Esophagus squamous epithelium (tissue), 5 donors: ENCODE measurements at places on chromosomes 2 and 18. TPM values are rescaled to one million over a fixed set of nuclear protein-coding genes. Genes with fewer than 3 reads are reported as not detected.

PSMD14 gene
- 86.9 TPM for total RNA-seq

DNA sequence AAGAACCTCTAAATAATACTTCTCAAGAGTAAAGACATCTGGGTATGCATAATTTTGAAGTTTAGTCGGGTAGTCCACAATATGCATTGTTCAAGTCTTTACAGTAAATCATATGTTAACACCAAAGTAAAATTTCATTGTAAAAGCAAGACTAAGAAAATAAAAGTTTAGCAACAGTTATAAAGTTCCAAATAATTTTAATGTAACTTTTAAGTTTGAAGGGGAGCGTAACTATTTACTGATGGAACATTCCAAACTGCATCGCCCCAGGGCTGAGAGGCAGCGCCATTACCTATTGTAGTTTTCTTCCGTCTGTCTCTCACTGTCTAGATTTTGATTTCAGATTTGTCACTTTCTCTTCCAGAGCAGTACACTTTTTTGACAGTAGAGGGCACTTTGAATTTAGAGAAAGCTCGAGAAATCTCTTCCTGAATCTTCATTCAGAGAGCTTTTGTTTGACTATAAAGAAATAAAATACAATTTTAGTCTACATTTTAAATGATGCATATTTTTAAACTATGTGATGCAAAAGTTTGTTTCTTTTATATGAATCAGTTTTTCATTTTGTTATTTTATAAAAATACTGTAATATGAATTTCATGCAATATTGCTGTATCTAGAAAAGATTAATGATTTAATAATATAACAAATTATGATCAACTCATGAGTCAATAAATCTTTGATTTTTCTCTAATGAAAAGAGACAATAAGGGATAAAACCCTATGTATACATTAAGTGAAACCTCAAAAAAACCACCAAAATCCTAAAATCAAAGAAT, 389.8 kb downstream of the FIGN start:
- DNase-seq: no peak

RAX gene
- not detected for total RNA-seq

DNA sequence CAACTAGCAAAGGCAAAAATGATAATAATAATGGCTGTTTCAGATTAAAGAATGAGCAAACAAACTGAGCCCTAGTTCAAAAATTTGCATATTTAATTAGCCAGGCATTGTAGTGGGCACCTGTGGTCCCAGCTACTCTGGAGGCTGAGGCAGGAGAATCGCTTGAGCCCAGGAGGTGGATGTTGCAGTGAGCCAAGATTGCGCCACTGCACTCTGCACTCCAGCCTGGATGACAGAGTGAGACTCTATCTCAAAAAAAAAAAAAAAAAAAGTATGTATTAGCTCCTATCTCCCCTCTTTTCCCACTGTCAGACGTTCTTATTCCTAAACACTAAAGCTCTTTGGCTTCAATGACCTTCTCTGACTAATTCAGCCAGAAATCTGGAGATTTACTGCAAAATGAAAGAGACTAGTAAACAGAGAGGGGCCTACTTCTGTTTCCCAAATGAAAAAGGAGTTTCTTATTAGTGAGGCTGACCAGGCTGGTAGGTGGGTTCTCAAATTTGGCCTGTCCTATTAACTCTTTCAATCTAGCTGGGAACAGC, 3.9 kb upstream of the SRBD1 start:
- no peak for DNase-seq

C2orf15 gene
- total RNA-seq: 0.76 TPM

DNA sequence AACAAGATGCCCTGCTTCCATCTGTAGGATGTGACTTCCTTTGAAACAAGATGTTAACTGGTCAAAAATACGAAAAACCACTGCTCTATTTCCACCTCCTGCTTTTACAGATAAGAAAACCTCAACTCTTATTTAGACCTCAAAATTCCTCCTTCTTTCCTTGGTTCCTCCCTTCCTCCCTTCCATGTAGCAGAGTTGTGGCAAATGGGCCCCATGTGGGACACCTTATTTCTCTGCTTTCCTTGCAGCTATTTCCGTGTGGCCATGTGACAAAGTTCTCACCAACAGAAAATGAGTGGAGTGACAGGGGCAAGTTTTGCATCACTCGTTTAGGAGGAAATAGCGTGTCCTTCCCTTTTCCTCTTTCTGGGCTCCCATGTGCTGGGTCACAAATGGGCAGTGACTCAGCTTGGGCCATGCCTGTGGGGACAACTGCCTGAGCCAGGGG, 69.4 kb upstream of the SMAD2 start:
- DNase-seq: no peak

DNA sequence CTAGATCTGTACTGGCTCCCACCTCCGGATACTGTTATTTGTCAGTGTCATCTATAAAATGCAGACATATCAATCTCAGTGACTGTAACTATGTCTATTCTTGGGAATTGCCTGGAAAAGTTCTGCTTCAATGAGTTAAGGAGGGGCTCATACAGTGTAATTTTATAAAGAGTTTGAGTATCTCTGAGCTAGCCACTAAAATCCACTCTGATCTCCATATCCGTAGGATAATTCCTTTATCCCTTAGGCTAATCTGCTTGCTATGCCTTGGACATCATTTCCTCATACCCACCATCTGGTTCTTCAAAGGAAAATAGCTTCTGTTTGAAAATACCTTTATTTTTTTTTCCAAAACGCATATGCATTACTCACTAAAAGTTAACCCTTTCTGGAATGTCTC, 863.2 kb downstream of the SUCLG1 start:
- DNase-seq: no peak

LDLRAD4 gene
- 12.4 TPM for total RNA-seq

- no peak for DNase-seq
These were observed 100.0 kb downstream of the BAZ2B start for GRCh38 chr2:159516241-159516758.

- DNase-seq: no peak
These were observed 226.2 kb downstream of the CDH2 start for GRCh38 chr18:27950648-27951228.

OTOF gene
- not detected for total RNA-seq

GRCh38 chr2:27245626-27246025, 17.2 kb downstream of the SLC30A3 start:
- DNase-seq: no peak

DNA sequence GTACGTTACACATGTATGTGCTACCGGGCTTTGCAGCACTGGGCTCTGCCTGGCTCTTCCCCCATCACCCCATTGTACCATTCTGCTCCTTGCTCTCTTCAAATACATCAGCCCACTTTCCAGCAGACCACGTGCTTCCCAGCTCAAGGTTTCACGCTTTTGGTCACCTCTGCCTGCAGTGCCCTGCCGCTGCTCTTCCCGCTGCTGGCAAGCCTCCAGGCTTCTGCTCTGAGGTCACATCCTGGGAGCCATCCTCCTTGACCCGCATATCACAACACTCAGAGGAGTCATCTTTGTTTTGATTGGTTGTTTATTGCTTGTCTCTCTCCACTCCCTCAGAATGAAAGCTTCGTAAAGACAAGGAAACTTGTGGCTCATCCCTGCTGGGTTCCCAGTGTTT, 34.1 kb downstream of the KIF5C start:
- no peak for DNase-seq

DNA sequence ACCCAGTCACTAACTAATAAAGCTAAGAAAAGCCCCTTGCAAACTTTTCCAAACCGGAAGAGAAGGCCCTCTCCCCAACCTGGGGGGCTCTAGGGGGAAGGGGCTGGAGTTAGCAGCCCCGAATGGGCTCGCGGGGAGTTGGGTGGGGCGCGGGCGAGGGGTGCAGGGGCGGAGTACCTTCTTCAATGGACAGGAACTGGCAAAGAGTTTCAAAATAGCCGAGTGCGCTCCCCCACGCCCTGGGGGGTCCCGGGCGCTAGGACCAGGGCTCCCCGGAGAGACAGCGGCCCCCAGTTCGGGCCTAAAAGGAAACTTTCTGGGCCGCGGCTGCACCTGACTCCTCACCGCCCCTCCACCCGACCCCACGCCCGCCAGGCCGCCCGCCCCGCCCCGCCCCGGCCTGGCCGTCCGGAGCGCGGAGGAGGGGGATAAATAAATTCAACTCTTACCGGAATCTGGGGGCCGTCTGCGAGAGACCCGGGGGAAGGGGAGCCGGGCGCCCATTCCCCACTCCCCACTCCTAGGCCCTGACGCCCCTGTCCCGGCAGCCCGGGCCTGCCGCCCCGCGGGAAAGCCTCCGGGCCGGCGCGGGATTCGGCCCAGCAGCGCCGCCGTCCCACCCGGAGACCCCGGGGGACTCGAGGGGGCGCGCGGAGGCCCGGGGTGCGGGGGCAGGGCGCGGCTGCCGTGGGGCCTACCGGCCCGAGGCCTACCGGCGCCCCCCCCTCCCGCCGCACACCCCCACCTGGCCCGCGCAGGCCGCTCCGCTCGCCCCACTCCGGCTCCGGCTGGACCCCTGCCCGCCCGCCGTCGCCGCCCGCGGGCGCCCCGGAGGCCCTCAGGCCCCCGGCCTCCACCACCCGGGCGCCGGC, 868 bp downstream of the INO80D start:
- no peak for DNase-seq

ERFE gene
- total RNA-seq: not detected

GRCh38 chr2:132670496-132671150, 618 bp upstream of the LYPD1 start:
- DNase-seq: no peak

- no peak for DNase-seq
These were observed 101.1 kb downstream of the LDLRAD4 start for GRCh38 chr18:13319629-13320028.

GRCh38 chr2:190882856-190883582, 2.4 kb downstream of the GLS start:
- DNase-seq: no peak

DNA sequence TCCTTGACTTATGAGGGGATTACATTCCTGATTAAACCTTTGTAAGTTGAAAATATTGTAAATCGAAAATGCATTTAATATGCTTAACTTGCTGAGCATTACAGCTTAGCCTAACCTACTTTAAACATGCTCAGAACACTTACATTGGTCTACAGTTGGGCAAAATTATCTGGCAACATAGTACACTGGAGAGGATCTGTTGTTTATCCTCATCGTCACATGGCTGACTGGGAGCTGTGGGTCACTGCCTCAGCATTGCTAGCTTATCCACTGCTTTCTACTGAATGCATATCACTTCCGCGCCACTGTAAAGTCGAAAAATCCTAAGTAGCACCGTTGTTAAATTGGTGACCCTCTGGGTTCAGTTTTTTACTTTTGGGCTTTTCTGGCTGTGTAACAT, 13.7 kb downstream of the PMS1 start:
- DNase-seq: no peak

DNA sequence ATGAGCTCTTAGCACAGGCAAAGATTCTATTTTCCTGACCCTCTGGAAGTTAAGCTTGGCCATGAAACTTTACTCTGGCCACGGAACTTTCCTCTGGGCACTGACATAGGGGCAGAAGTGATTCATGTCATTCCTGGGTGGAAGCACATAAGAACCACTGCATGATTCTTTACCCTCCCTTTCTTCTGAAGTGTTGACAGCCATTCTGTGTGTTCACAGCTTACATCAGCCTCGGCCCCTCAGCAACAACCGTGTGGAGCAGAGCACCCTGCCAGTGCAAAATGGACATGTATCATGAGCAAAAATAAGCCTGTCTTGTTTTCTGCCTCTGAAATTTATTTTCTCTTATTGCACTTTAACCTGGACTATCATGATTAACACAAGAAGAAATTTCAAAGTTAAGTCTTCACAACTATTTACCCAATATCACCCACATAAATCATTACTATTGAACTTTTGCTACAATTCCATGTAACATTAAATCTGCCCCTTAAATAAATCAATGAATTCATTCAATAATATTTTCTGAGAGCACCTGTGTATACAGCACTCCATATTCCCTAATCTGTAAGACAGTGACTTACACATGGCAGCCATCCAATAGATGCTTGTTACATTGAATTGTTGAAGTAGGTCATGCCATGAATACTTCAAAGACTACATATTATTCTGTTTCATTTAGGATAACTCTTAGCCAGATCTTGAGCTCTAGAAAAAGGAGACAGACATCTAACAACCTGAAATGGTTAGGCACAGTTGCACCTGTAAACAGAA, 531.9 kb downstream of the IRS1 start:
- DNase-seq: no peak

AGXT gene
- total RNA-seq: not detected

- DNase-seq: no peak
These were observed 612.0 kb downstream of the IRS1 start for GRCh38 chr2:226187616-226188015.

VWC2L gene
- not detected for total RNA-seq

GRCh38 chr18:78448591-78448990, 531.0 kb upstream of the SALL3 start:
- no peak for DNase-seq

- DNase-seq: no peak
These were observed 145.3 kb upstream of the ALKAL2 start for GRCh38 chr2:433216-433615.

TMEM185B gene
- 24.8 TPM for total RNA-seq

DNA sequence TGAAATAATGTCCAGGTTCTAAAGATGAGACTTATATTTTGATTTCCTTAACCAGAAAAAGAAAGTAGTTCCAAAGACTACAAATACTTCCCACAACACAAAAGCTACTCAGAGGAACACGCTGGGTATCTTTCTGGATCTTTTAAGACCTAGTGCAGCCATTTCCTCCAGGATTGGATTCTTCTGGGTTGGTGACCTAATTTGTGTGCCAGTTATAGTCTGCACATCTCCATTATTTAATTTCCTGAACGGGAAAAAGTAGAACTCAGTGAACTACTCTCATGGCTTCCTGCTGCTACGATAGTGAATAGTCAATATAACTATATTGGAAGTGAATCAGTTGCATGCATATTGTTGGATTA, 1.5 kb downstream of the TMEM87B start:
- no peak for DNase-seq

- no peak for DNase-seq
These were observed 82.1 kb downstream of the EIF2AK3 start for GRCh38 chr2:88545118-88545517.

DNA sequence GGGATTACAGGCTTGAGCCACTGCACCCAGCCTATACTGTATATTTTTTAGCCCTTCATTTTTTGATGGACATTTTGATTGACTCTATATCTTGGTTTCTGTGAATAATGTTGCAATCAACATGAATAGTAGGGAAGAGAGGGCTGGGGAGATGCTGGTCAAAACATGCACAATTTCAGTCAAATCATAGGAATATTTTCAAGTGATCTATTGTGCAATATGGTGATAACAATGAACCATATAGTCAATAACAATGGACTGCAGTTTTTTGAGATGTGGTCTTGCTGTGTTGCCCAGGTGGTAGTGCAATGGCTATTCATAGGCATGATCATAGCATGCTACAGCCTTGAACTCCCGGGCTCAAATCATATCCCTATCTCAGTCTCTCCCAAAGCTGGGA, 264.7 kb upstream of the TMEFF2 start:
- DNase-seq: no peak

DNA sequence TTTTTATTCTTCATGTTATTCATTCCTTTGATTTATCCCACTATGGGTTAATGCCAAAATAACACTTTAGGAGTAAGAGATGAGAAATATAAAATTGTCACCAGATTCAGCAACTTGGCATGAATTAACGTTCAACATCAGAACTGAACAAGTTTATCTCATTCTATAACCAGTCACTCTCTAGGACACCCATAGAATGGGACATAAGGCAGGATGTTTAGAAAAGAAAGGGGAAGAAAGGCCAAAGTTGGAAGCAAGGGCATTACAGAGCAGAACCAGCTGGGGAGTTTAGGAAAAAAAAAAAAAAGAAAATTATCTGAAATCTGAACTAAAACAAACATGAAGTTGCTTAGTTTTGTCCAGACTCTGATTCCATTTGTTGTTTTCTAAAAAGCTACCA, 211.0 kb downstream of the PMAIP1 start:
- no peak for DNase-seq
